ENCODE measurements at places on chromosomes 6 and 20.

DNA sequence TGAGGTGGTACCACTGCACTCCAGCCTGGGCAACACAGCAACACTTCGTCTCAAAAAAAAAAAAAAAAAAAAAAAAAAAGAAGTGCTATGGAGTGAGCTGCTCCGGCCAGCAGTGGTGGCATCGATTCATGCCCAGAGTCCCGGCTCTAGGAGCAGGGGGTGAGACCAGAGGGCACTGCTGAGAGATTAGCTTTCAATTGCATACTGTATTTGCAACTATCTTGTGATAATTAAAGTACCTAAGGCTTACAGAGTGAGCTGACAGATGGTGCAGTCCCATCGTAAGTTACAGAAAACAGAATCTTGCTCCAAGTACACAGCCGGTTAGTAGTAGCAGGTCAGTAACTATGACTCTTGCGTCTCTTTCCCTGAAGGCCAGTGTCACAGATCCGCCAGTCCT is 31.5 kb downstream of the TMEM14B start:
- no peak for DNase-seq

- no peak for DNase-seq
Observed at GRCh38 chr20:38147163-38147562, 17.9 kb downstream of the TGM2 start.

- DNase-seq = no peak
Observed at GRCh38 chr6:135066806-135067205, 12.2 kb upstream of the HBS1L start.

GRCh38 chr20:62603907-62604785 is 38.2 kb upstream of the SLCO4A1 start:
- no peak for DNase-seq

DNA sequence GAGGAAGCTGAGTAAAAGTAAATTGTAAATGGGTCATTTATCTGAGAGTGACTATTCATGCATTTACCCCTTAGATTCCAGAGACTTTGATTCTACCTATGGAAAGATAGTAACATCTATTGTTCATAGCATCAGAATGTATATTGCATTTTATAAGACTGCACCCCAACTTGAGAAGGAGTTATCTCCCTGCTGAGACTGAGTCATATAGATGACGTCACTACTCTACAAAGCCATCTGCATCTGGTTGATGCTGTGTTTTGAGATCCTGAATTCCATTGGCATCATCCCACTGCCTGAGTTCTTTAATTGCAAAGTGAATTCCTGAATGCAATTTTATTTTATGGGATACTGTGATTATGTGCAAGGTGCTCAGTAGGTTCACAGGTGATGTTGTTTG is 444.0 kb upstream of the SLC35B3 start:
- no peak for DNase-seq

DNA sequence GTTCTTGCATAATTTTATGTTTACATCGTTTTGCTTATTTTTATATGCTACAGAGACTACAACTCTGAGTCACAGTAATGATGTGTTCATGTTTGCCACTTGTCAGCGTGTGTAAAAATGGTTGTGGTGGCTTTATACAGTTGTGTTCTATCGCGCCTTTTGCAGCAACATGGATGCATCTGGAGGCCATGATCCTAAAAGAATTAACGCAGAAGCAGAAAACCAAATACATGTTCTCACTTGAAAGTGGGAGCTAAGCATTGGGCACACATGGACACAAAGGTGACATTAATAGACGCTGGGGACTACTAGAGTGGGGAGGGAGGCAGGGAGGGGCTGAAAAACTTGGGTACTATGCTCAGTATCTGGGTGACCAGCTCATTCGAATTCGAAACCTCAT is 996 bp upstream of the SEC23B start:
- DNase-seq = no peak

DNA sequence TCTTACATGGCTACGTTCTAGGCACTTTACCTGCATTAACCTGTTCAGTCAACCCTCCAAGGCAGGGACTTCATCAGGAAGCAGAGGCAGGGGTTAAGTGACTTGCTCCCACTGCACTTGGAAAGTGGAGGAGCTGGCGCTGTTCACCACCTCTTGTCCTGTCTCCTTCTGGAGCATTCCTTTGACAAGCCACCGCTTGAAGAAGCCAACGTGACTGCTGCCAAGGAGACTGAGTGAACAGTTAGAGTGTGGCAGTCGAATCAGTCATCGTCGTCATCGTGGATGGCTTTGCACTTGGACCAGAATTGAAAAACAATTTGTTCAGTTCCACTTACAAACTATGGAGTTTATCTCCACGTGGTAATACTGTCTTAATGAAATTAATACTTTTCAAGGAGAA is 60.9 kb downstream of the TULP4 start:
- DNase-seq = no peak

DNA sequence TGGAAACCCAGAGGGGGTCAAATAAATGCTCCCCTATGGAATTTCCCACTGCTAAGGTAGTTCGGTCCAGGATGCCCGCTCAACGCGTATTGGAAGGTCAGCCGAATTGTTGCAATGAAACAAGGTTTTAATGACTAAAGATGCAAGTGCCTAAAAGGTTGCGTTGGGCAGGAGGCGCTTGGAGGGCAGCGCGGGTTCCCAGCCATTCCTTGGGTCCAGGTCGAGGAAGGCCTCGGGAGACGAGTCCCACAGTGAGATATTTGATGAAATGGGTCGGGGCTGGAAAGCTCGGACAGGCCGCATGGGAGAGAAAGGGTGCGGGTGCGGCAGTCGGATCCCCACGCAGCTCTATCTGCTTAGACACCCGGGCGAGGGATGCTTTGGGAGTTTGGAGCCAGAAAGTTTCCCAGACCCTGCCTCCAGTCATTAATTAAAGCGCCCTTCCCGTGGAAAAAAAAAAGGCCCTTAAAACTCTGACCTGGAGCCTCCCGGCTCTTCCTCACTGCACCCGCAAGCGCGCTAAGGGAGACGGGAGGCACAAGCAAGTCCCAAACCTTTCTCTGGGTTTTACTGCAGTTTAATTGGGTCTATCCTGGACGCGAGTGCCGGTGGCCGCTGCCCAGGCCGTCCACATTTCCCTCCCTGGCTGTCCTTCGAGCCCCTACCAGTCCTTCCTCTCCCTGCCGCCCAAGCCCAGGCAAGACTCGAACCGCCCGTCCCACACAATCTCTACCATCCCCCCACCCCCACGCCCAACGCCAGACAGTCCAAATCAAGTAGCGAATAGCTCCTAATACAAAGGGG is 24.2 kb downstream of the TFAP2A start:
- DNase-seq = no peak

DNA sequence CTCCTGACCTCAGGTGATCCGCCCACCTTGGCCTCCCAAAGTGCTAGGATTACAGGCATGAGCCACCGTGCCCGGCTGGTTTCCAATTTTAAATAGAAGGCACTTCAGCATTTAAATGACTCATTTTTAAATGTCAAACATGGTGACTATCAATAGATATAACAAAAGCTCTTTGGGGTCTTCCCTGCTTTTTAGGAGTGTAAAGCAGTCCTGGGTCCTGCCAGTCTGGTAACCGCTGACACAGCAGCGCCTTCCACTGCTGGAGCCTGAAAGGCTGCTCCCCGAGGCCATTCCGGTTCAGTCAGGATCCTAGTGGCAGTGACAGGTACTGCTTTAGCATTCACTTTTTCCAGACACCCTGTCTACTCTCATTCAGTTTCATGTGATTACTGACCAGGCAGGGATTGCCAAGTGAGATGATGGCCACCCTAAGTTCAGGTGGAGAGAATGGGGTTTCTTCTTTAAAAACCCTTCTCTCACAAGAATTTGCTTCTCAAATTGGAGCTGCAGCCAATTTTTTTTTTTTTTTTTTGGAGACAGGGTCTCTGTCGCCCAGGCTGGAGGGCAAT is 5.1 kb downstream of the DIDO1 start:
- no peak for DNase-seq

DNA sequence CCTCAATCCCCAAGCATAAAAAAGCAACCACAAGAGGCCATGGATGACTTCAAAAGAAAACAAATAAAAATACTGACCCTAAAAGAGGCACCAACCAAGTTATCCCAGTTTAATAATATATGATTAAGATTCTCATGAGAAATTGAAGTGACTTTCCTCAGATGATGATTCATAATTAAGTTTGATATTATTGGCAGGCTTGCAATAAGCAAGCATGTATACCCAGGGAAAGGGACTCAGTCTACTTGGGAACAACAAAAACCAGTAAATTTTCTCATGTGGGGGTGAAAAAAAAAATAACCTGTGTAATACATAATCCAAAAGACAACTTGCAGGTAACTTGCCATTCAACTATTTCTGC is 19.6 kb downstream of the JAG1 start:
- no peak for DNase-seq

- no peak for DNase-seq
Observed at GRCh38 chr6:163525926-163526325, 111.4 kb downstream of the QKI start.

- DNase-seq = no peak
Observed at GRCh38 chr6:133983099-133983939, 30.3 kb downstream of the TBPL1 start.

DNA sequence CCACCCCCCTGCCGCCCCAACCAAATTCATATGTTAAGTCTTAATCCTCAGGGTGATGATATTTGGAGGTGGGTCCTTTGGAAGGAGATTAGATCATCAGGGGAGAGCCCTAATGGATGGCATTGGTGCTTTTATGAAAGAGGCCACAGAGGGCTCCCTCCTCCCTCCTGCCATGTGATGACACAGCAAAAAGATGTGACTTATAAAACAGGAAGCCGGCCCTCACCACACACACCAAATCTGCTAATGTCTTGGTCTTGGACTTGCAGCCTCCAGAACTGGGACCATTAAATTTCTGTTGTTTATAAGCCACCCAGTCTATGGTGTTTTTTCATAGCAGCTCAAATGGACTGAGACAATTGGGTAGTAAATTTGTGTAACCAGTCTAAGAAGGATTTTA is 176.3 kb downstream of the ADGRG6 start:
- DNase-seq = peak; percentile 17

DNA sequence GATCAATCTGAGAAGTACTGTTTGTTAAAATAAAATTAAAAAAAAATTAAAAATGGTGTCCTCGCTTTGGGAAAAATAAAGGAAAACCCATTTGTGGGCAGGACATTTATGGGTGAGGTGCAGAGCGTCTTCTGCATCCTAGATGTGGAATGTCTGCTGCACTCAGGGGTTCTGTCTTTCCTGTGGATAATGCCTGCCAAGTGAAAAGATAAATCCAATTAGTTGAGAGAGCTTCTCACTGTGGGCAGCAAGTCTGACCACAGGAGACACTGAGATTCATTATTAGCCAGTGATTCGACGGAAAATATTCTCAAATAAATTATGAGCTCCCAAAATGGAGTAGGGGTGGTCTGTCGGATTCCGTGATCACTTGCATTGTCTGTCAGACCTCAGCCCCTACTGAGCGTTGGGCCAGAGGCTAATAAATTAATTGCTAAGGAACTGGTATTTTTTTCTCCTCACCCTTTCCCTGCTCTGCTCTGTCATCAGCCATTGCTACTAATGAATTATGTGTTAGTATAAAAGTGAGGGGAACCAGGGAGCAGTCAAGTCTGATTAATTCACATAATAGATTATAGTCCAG is 10.0 kb downstream of the GMPR start:
- DNase-seq = no peak

GRCh38 chr20:2103461-2104153 is 2.0 kb downstream of the STK35 start:
- DNase-seq = no peak

All from stromal cell of bone marrow (primary cell).